ENCODE measurements at places on chromosomes 2 and 18.

- DNase-seq: no peak
Measured at GRCh38 chr2:227351639-227352038, 26.6 kb downstream of the MFF start.

GRCh38 chr18:48905513-48905912 lies 45.3 kb downstream of the SMAD7 start:
- DNase-seq: peak; percentile 41

DNA sequence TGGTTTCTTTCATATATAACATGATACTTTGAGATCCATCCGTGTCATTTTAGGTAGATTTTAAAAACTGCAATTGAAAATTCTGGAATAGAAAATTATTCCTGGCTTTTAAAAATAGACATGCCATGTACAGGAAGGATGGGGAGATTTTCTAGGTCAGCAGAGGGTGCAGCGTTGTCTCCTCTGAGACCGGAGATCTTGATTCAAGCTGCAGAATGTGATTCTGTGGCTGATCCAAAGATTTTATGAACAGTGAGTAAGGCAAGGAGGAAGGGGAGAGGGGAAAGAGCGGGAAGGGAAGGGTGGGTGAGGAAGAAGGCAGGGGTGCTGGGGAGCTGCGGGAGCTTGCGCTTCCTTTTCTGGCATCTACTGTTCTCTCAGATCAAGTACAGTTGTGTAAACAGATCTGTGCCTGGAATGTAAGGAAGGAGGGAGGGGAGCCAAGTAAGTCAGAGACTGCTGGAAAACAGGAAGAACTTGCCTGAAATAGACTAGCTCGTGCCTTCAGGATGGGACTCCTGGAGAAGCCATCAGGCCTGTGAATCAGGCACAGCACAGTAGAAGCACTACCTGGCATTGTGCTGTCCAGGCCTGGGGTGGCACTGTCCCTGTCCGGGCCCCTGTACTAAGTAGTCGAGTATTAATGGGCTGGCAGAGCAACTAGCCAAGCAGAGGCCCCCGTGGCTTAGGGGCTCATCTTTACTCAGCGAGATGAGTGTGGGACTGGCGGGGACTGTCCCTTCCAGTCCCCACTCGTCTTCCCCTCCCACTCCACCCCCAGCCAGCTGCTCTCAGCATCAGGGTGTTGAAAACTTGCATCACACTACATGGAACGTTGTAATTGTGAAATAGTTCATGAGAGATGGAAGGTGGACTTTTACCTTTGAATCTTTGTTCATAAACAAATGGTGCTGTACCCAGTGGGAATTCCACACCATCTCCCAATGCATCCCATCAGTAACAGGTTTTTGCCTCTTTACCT lies 163.5 kb downstream of the UXS1 start:
- peak; percentile 81 for DNase-seq

DNA sequence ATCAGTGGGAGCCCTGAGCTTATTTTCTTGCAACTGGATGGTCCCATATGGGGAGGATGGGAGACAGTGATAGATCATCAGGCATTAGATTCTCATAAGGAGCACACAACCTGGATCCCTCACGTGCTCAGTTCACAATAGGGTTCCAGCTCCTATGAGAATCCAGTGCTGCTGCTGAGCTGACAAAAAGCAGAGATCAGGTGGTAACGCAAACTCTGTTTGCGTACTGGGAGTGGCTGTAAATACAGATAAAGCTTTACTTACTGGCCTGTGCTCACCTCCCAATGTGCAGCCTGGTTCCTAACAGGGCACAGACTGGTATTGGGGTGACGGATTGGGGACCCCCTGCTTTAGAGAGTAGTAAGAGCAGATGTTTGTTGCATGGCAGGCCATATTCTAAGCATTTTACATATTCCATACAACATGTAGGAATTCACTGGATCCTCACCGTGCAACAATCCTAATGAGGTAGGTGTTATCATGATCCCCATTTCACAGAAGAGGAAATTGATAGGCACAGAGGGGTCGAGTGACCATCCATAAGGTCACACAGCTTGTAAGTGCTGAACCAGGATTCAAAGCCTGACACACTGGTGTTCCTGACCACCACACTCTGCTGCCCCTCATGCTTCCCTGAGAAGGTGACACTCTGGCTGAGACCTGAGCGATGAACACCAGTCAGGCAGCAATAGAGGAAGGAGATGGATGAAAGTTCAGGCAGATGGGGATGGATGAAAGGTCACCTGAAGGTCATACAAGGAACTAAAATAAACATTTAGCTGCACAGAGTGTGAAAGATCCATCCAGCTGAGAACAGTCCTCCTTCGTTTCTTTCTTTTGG lies 15.7 kb upstream of the MAT2A start:
- no peak for DNase-seq

GRCh38 chr18:32707147-32707546 lies 65.7 kb downstream of the KLHL14 start:
- no peak for DNase-seq

All from IMR-90 (cell line).